A673 (cell line): ENCODE measurements at places on chromosomes 1 and 21. TPM values are rescaled to one million over a fixed set of nuclear protein-coding genes. Genes with fewer than 3 reads are reported as not detected.

Gene MFAP2
- 27.2 and 44.7 TPM in 2 replicates for total RNA-seq

- H3K4me1 ChIP-seq = peaks cover 68% of the 10 kb centered on the region
- no peaks in the 10 kb centered on the region for H3K27me3 ChIP-seq
- no peak overlapping the region for H3K4me3 ChIP-seq
- H3K27ac ChIP-seq = peak overlapping the region; percentile 47
- peak; percentile 56 for DNase-seq
- H3K36me3 ChIP-seq = no peaks in the 10 kb centered on the region
Observed at GRCh38 chr1:158116311-158117167, 64.2 kb upstream of the CD1D start.

- DNase-seq = peak; percentile 60
- H3K27ac ChIP-seq = no peak overlapping the region
- H3K4me3 ChIP-seq = peak overlapping the region; percentile 80
- peaks cover 26% of the 10 kb centered on the region for H3K4me1 ChIP-seq
Observed at GRCh38 chr1:18955441-18956192, 859 bp downstream of the IFFO2 start.

- H3K27ac ChIP-seq = no peak overlapping the region
- DNase-seq = no peak
- H3K4me3 ChIP-seq = no peak overlapping the region
- H3K4me1 ChIP-seq = no peaks in the 10 kb centered on the region
- no peaks in the 10 kb centered on the region for H3K36me3 ChIP-seq
- no peaks in the 10 kb centered on the region for H3K27me3 ChIP-seq
Observed at GRCh38 chr21:20302084-20302483, 696.1 kb upstream of the NCAM2 start.

Gene IGSF5
- not detected in 2 replicates for total RNA-seq

GRCh38 chr1:186420311-186420710, 40.6 kb downstream of the PDC start:
- H3K27ac ChIP-seq = no peak overlapping the region
- H3K36me3 ChIP-seq = peaks cover 11% of the 10 kb centered on the region
- peaks cover 16% of the 10 kb centered on the region for H3K4me1 ChIP-seq
- H3K4me3 ChIP-seq = no peak overlapping the region
- no peak for DNase-seq

Gene ECM1
- total RNA-seq = 55.9 and 61.2 TPM in 2 replicates

GRCh38 chr1:206672844-206673758, 11.6 kb upstream of the MAPKAPK2 start:
- H3K36me3 ChIP-seq = no peaks in the 10 kb centered on the region
- H3K27me3 ChIP-seq = no peaks in the 10 kb centered on the region
- no peaks in the 10 kb centered on the region for H3K4me1 ChIP-seq
- H3K4me3 ChIP-seq = no peak overlapping the region
- DNase-seq = no peak

DNA sequence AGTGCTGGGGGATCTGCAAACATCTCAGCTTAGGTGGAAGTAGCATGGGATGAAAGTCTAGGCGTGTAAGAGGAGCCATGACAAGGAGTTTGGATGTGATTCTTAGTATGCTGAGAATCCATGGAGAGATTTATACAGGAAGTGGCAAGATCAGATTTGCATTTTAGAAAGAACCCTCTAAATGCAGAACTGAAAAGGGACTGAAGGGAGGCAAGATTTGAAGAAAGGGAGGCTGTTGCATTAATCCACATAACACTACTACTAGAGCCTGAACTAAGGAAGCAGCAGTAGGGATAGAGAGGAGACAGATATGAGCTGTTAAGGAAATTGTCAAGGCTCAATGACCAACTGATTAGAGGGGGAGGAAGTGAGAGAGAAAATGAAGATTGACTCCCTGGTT, 9.8 kb downstream of the C1orf74 start:
- peaks cover 13% of the 10 kb centered on the region for H3K4me1 ChIP-seq
- no peaks in the 10 kb centered on the region for H3K36me3 ChIP-seq

DNA sequence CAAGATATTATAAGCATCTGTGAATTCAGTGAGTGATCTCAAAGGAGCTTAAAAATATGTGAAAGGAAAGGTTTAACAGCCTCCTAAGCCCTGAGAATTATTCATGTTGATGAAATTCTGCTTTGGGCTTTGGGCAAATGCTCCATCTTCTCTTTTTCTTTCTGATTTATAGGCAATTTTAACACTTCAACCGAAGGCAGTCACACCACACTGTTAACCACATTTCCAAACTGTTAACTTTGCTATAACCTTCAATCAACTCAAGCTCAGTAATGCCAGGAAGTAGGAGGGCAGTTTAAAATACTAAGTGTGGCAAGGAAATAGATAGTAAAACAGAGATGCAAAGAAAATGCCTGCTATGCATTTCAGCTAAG, 54.4 kb upstream of the NEK7 start:
- no peaks in the 10 kb centered on the region for H3K4me1 ChIP-seq
- no peak for DNase-seq
- no peak overlapping the region for H3K27ac ChIP-seq
- peaks cover 4% of the 10 kb centered on the region for H3K27me3 ChIP-seq
- no peaks in the 10 kb centered on the region for H3K36me3 ChIP-seq

DNA sequence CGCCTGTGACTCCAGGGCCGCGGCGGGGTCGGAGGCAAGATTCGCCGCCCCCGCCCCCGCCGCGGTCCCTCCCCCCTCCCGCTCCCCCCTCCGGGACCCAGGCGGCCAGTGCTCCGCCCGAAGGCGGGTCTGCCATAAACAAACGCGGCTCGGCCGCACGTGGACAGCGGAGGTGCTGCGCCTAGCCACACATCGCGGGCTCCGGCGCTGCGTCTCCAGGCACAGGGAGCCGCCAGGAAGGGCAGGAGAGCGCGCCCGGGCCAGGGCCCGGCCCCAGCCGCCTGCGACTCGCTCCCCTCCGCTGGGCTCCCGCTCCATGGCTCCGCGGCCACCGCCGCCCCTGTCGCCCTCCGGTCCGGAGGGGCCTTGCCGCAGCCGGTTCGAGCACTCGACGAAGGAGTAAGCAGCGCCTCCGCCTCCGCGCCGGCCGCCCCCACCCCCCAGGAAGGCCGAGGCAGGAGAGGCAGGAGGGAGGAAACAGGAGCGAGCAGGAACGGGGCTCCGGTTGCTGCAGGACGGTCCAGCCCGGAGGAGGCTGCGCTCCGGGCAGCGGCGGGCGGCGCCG, at the start of gene SIM2:
TSS of gene SIM2 (plus strand) at position 135 of the 565 bp plus-strand sequence. CDS start 632 bp downstream, outside the sequence.
- H3K4me1 ChIP-seq = peaks cover 4% of the 10 kb centered on the region
- DNase-seq = peak; percentile 64
- H3K27ac ChIP-seq = peak within 1 kb of the TSS; percentile 92
- H3K4me3 ChIP-seq = peak within 1 kb of the TSS; percentile 97

GRCh38 chr1:29465755-29466154, 229.4 kb downstream of the PTPRU start:
- H3K27ac ChIP-seq = no peak overlapping the region
- H3K27me3 ChIP-seq = peaks cover 18% of the 10 kb centered on the region
- H3K36me3 ChIP-seq = no peaks in the 10 kb centered on the region
- DNase-seq = peak; percentile 49

DNA sequence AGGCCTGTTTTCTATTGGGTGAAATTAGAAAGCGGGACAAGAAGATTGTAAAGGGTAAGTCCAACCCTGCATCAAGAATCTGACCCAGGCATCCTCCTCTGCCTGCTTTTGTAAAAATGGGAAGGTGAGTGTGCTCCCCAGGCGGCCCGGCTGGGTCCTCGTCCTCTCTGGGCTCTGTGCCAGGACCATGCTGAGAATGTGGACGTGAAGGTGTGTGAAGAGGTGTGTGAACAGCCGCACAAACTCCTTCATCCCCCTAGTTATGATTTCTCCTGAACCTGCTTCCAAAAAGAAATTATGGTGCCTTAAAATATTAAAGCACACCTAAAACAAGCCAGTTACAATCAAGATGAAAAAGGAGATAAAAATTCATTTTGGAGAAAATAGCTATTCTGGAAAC, 185.7 kb downstream of the IGSF21 start:
- H3K27ac ChIP-seq = no peak overlapping the region
- no peak overlapping the region for H3K4me3 ChIP-seq
- no peaks in the 10 kb centered on the region for H3K27me3 ChIP-seq
- H3K36me3 ChIP-seq = no peaks in the 10 kb centered on the region
- DNase-seq = no peak
- H3K4me1 ChIP-seq = peaks cover 10% of the 10 kb centered on the region
